RWPE1 (cell line): ENCODE measurements at places on chromosomes 4 and X.

- no peak for DNase-seq
Observed at GRCh38 chrX:13048280-13048679, 3.9 kb upstream of the FAM9C start.

DNA sequence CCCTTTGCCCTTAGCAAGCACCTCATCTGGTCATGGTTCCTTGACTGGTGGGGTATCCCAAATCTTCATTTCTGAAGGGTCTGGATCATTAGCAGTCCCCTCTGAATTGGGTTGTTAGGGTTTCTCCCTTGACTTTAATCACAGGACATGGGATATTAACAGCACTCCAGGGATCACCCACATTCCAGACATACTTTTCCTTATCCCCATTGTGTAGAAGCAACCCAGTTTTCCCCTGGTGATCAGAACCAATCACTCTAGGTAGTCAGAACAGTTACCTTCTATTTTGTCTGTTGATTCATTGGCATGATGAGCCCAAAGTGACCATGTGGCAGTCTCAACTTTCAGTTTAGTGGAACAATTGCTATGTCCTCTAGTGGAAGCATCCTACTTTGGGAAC is 29.1 kb upstream of the GRSF1 start:
- DNase-seq, result no peak

GRCh38 chrX:143648705-143649104 is 12.8 kb upstream of the SLITRK4 start:
- no peak for DNase-seq

GRCh38 chr4:2793586-2794485 is 951 bp downstream of the SH3BP2 start:
- no peak for DNase-seq

- DNase-seq, result no peak
Observed at GRCh38 chrX:52870046-52870445, 2.2 kb upstream of the XAGE3 start.

GRCh38 chrX:133999031-133999705 is 13.8 kb upstream of the GPC3 start:
- no peak for DNase-seq

DNA sequence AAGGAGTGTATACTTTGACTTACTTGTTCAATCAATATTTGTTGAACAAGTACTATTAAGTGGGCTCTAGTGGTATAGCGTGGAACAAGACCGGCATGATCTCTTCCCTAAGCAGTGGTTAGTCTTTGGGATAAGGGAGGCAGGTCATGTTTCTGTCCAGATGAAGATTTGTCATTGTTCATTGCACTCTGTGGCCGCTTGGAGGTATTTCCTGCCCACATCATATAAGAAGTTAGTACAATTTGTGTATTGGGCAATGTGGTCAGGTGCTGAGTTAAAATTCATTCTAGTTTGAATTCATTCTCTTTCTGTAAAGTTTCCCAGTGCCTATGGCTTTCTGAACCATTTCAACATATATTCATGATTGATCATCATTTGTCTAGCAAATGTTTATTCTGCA is 101.1 kb upstream of the SHISA3 start:
- DNase-seq, result no peak

GRCh38 chr4:3492741-3493719 is 29.9 kb downstream of the DOK7 start:
- no peak for DNase-seq

- DNase-seq, result no peak
Observed at GRCh38 chr4:29046781-29047180, 1673.4 kb upstream of the PCDH7 start.

- no peak for DNase-seq
Observed at GRCh38 chrX:87518504-87518903, 902 bp downstream of the KLHL4 start.

DNA sequence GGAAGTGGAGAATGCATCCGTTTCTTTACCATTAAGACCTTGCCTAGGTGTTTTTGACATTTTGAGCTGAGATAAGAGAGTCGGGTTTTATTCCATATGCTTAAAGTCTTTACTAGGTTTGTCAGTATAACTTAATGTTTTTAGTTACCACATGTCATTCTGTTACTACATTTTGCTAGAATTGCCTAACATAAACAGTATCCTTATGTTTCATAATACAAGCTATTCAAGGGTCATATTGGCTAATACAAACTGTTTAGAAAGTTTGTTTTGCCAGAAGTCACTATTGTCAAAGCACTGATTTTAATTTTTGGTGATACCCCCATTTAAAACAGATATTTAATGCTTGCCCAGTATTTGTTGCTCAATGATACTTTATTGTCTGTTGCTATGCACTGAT is 427.7 kb upstream of the MAGEB2 start:
- no peak for DNase-seq

DNA sequence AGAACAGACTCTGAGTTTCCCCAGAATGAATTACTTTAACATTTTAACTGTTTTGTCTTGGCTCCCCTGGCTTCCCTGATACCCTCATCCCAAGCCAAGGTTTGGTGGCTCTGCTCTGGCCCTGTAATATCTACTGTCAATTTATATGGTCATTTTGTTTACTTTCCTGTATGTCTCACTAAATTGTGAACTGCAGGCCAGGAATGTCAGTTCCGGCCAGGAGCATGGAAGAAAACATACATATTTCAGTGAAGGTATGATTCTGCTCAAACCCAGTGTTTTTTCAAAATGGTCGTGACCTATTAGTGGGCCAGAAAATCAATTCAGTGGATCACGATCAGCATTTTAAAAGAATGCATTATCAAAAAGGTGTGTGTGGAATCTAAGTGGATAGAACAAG is 1.2 kb downstream of the RPGR start:
- no peak for DNase-seq

DNA sequence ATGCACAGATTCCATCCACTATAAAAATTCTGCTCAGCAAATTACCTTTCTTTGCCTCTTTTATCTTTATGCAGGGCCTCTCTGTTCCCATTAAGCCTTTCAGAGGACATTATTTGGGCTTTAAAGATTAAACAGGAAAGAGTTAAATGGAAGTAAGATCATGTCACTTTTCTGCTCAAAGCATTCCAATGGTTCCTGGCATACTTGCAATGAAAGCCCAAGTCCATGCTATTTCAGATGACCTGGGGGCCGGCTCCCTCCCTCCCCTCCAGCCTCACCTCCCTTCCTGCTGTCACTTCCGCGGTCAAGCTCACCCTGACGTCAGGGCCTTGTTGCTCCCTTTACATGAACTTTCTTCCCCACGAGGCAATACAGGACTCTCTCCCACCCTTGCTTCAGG is 125.5 kb downstream of the C4orf51 start:
- DNase-seq, result no peak

- peak; percentile 17 for DNase-seq
Observed at GRCh38 chr4:5474756-5475155, 233.6 kb downstream of the EVC2 start.

- peak; percentile 26 for DNase-seq
Observed at GRCh38 chrX:10190367-10190766, 33.6 kb downstream of the CLCN4 start.

- DNase-seq, result no peak
Observed at GRCh38 chr4:156695163-156695562, 276.4 kb downstream of the PDGFC start.

- no peak for DNase-seq
Observed at GRCh38 chr4:175805846-175806245, 6.2 kb downstream of the GPM6A start.

GRCh38 chrX:108735091-108735678 is 1.2 kb downstream of the IRS4 start:
- no peak for DNase-seq

GRCh38 chr4:86947501-86948120 is 12.8 kb downstream of the AFF1 start:
- DNase-seq, result no peak

DNA sequence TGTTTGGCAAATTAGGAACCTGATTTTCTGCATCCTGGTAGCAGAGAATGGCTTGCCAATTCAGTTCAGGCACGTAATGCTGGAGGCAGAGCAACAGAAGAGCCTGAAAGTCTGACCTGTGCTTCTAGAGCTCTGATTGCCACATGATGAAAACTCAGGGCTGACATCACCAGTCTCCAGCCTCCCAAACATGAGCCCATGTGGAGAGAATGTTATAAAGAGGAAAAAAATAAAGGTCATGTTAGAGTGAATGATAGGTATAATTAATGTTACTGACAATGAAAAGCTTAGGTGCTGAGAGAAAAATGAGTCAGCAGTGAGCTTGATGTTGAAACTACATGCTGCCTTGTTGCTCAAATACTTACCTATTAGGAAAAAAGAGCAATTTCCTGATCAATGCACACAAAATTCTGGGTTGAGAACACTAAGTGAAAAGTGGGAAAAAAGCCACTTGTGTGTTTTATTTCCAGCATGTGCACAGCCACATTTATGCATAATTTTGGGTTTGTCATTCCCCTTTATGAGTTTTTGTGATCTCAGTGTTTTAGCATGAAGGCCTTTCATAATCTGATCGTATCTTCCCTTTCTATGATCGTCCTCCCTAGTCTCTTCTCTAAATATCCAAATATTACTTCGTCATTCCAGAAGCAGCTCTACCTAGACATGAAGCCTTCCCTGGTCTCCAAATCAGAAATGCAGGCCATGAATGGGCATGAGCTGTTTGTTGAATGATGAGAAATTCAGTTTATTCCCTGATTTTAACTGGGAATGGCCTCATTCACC is 113.3 kb upstream of the CPEB2 start:
- peak; percentile 37 for DNase-seq

DNA sequence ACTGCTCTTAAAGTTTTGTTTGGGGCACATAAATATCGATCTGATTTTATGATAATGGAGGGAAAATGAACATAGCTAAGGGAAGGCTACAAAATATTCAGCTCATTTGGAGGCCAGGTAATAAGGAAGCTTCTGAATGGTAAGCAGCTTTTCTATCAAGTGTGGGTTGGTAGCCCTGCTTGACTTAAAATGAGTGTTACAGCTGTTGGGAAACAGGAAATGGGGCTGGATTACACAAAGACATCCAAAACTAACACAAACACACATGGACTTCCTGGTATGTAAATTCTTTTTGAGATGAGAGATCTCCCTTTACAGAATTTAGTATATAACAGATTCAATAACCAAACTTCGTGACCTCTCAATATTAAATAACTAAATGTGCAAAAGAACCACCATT is 58.0 kb downstream of the FGF16 start:
- no peak for DNase-seq

- no peak for DNase-seq
Observed at GRCh38 chr4:153022241-153022715, 86.2 kb downstream of the FHDC1 start.

- DNase-seq, result no peak
Observed at GRCh38 chr4:178280362-178280761, 838.1 kb upstream of the AGA start.

DNA sequence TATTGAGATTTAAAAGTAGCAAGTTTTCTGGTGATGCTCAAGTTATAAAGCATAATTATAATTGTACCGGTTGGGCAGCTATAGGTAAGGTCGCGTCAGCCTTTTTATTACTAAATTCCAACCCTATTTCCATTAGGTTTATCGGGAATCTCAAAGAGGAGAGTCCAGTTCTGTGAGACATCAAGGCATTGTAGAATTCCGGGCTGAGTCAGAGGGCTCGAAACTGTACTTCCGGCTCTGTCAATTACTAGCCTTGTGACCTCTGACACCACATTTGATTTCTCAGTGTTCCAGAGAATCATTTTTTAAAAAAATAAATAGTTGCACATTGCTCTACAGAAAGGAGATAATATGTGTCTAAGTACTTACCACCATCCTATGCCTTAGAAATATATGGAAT is 4.3 kb downstream of the IL1RAPL1 start:
- DNase-seq, result no peak

- no peak for DNase-seq
Observed at GRCh38 chr4:113101669-113102068, 52.2 kb downstream of the ANK2 start.

DNA sequence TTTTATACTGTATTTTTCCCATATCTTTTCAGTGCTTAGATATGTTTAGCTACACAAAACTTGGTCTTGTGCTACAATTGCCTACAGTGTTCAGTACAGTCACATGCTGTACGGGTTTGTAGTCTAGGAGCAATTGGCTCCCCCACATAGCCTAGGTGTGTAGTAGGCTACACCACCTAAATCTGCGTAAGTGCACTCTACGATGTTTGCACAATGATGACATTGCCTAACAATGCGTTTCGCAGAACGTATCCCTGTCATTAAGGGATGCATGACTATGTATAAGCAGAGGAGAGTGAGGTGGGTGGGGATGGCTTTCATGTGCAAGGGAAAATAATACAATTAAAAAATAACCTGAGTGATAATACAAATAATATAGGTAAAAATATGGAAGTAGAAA is 131.4 kb downstream of the GBA3 start:
- DNase-seq, result no peak

GRCh38 chr4:175246941-175247340 is 328.8 kb downstream of the ADAM29 start:
- DNase-seq, result no peak

DNA sequence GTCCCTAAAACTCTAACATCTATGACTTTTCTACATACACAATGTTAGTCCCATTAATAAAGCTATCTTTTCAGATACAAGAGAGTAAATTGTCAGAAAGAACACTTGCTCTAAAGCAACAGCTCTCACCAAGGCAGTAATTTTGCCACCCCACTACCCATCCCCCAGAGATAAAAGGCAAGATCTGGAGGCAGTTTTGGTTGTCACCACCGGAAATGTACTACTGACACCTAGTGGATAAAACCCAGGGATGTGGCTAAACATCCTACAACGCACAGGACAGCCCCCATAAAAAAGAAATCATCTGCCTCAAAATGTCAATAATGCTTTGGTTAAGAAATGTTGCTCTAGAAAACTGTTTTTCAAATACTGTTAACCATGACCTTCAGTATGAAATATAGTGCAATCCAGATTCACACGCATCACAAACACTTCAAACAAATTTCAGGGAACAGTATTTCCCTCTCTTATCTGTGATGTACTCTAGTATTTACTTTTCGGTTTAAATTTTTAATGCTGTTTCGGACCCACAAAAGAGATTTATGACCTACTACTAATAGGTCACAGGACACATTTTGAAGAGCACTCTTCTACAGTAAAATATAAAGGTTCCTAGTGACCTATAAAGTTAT is 5.1 kb downstream of the FBXL5 start:
- peak; percentile 28 for DNase-seq

DNA sequence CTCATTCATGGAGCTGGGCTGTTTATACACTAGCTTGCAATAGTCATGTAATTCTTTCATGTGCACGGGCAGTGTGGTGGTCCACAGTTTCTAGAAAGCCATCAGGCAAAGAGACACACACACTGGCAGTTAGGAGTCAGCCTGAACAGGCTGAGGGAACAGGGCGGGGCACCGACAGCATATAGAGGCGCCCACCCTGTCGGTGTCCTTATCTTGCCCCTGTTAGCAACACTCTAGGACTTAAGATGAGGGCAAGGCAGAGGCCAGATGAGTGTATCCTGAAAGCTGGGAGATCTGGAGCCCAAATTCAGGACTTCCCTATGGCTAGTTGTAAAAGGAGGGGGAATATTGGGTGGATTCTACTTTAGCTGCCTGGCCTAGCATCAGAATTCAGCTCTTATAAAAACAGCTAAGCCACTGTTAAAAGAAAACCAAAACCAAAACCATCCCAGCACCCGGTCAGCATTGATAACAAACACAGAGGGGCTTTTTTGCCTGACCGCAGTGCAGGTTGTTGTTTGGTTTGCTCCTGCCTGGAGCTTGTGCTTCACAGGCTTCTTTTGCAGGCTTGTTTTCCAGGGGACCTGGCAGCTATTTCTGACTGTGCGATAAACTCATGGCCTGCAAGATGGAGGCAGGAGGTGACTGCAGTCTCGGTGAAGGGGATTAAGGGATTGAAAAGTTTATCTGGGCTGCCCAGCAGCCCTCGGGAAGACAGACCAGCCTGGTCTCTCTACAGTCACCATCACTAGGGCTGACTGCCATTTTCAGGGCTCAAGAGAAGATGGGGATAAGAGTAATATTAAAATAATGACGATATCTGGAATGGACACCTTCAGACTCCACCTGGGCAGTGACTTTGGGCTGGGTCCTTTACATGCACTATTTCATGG is 638.9 kb downstream of the MID1IP1 start:
- no peak for DNase-seq
